Hematopoietic multipotent progenitor cell treated with erythropoietin and hydrocortisone succinate and interleukin-3 and kit ligand, for 6 days (in vitro differentiated cells): ENCODE measurements at places on chromosomes 6 and 20.
A peak's percentile ranks its signal among the peaks of the same experiment; 100 is the strongest.

GRCh38 chr6:6890400-6890858 lies 217.3 kb upstream of the RREB1 start:
- DNase-seq: peak; percentile 89

GRCh38 chr20:15794409-15794808 lies 778.8 kb downstream of the KIF16B start:
- DNase-seq: no peak

DNA sequence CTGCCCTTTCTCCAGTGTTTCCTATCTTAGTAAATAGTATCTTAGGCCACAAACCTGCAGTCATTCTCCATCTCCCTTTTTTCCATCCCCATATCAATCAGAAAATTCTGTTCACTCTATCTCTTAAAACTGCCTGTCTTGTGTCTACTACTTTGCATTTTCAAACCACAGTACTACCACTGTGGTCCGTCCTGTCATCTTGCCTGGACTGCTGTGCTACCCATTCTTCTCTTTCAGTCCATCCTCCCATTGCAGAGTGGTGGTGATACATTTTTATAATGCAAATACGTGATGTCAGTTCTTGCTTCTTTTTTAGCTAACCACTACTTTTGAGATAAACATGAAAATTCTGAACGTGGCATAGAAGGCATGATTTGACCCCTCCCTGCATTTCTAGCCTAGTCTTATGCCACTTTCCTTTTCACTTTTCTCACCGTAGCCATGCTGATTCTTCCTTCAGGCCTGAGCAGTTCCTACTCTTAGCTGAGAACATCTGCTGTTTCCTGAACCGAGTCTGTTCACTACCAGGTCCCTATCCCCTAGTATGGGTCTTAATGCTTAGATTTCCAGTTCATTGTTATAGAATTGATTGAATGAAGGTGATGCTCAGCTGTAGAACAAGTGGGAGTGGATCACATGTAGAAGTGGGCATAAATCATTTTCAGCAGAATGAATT lies 13.8 kb downstream of the TBPL1 start:
- no peak for DNase-seq

- DNase-seq: no peak
Measured at GRCh38 chr6:23647045-23647444, 479.0 kb upstream of the NRSN1 start.

DNA sequence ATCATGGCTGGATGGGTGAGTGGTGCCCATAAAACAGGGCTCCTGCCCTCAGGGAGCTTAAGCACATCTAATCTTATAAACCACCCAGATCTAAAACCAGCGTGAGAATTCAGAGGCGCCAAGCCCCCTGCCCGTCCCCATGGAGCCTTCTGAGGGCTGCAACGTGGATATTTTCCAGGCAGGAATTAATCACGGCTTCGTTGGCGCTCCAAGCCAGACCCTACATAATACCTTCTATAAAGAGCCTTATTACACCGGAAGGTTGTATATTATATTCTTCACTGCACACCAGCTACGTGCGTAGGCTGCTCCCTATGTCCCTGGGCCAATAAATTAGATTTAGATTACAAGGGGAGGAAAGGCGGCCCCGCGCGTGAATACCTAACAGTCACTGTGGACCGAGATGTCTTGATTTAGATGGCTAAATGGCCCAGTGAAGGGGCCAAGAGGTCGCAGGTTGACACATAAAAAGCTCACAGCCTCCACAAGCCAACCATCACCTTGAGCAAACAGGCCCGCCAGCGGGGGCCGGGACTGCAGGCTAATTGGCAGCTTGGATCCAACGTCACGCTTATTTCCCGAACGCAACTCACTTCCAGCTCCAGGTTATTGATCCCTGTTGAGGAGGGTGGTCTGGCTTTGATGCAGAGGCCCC lies 64.7 kb upstream of the APCDD1L start:
- no peak for DNase-seq

- DNase-seq: no peak
Measured at GRCh38 chr6:42369568-42369967, 82.2 kb downstream of the TRERF1 start.

GRCh38 chr6:37822851-37823682 lies 3.5 kb downstream of the ZFAND3 start:
- DNase-seq: peak; percentile 91

DNA sequence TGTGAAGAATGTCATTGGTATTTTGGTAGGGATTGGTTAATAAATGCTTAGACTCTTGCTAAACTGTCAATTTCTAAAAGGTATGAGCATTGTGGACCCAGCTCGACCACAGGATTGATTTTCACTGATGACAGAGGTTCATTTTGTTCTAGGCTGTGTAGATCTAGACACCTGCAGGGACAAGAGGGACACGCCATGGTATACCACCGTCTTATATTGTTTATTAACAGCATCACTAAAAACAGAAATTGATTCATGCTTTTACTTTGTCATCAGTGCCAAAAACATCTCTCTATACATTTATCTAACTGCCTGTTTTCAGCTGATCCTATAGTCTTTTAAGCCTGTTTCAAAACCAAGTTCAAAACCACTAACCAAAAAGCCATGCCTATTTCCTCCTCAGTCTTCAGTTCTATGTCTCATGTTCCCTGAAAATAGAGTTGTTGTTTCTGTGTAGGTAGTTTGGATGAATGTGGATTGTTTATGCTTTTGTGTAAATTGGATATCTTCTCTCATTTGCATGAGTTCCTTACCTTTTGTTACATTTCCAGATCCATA lies 109.8 kb downstream of the JAG1 start:
- no peak for DNase-seq

DNA sequence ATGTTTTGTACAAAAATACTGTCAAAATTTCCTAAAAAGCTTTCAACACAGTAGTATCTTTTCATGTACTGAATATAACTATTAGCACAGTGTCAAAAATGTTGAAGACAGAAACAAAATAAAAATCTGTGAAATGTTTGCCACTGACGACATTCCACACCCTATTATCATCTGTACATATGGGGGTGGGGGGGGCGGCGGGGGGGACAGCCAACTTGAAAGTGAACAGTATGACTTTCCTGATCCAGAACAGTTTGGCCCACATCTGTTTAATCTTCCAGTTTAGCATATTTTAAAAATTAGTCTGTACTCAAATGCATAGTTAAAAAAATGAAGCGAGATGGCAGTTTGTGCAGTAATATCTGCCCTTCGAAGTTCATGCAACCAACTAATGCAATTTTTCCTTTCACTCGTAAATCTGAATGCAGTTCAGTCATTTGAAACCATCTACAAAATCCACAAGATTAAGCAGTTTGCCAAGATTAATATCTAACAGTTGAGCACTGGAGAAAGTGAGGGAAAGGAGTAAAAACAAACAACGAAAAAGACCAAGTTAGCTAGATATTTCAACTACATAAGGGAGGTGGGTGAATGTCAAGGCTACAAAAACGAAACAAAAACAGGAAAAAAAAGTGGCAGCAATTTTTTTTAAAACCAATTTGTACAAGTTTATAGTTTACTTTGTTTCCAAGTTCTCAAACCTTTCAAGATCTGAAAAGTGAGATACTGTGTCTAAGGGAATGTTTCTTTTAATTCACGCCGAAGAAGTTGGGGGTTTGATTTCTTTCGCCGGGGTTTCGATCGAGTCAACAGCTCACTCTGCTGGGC lies 1.9 kb downstream of the CITED2 start:
- DNase-seq: peak; percentile 17

DNA sequence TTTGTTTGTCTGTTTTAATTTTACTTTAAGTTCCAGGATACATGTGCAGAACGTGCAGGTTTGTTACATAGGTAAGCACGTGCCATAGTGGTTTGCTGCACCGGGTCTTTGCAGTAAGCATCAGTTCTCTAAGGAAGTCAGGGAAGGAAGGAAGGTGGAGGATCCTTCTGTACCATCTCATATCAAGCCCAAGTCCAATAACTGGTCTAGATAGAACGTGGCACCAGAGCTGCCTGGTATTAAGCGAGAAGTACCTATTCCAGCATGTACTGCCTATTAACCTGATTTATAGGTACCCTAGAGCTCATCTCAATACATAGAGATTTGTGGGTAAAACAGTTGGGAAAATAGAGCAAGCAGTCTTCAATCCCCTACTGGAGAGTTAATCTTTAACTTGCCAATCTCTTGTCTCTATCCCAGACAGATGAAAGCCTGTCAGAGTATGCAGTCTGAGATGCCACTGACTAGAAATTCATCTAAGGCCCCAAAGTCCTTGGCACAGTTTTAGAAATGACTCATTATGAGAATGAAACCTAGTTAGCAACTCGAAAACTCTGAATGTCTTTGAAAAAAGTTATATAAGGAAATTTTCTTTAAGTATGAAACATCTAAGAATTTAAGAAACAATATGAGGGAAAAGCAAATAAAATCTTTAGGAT lies 144.9 kb downstream of the TFAP2A start:
- DNase-seq: no peak

DNA sequence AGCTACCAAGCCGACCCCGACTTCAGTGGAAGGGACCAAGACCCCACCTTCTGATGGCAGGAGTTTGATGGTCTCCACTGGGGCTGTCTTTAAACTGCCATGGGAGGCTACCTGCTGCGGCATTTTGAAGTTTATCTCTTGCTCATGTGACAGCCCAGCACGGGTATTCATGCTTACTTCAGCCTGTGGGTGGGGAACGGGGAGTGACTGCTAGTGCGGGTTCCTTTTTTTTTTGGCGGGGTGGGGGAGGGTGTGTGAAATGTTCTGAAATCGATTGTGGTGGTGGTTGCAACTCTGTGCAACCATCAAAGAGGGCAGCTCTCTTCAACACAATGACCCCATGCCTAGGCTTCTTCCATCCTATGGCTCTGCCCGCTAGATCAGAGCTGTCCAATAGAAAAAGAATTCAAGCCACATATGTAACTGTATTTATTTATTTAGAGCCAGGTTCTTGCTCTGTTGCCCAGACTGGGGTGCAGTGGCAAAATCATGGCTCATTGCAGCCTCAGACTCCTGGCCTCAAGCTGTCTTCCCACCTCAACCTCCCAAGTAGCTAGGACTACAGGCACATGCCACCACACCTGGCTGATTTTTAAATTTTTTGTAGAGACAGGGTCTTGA lies 53.7 kb downstream of the PPP1R16B start:
- peak; percentile 61 for DNase-seq

GRCh38 chr6:64985726-64986125 lies 721.3 kb downstream of the EYS start:
- no peak for DNase-seq

DNA sequence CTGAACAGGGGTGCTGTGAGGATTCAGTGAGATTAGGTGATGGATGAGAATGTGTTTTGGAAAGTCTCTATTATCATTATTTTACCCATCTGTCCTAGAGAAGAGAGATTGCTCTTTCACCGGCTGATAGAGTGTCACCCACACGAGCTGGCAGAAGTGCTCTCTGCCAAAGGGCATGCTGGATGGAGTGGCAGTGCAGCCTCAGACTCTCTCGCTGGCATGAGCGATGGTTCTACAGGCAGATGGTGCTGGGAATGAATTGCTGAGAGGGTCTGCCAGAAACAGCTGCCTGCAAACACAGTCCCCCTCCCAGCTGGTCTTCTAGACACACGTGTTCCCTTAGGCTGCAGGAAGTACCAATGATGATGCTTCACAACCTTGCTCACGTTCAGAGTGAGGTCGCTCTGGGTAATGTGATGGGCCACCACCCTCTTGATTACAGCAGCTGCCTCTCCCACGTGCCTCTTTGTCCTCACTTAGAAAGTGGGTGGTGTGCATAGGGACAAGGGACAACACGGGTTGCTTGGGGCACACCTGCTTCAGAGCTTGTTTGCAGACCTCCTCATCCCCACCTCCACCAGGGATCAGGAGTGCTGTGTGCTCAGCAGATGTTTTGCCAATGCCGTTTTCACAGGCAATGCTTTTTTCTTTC lies 84.7 kb downstream of the FOXA2 start:
- no peak for DNase-seq

DNA sequence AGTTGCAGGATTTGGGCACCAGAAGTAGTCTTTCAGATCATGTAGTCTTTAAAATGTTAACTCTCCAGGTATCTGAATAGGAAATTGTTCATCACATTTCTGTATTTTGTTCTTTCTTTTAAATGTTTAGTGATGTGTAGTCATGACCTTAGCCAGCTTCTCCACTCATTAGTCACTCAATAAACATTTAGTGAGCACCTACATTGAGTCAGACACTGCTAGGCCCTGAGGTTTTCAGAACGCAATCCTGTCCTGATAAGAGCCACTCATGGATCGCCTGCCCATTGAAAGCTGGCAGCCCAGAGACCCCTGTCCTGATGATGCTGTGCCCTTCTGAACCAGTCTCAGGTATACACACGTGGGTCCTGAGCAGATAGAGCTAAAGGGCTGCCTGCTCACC lies 163.4 kb upstream of the HEY2 start:
- DNase-seq: no peak

- DNase-seq: peak; percentile 43
Measured at GRCh38 chr6:46491628-46492547, 639 bp upstream of the RCAN2 start.
